ENCODE measurements at places on chromosomes 12 and 14.

GRCh38 chr14:47543459-47543858 is 131.9 kb downstream of the MDGA2 start:
- no peak for DNase-seq

DNA sequence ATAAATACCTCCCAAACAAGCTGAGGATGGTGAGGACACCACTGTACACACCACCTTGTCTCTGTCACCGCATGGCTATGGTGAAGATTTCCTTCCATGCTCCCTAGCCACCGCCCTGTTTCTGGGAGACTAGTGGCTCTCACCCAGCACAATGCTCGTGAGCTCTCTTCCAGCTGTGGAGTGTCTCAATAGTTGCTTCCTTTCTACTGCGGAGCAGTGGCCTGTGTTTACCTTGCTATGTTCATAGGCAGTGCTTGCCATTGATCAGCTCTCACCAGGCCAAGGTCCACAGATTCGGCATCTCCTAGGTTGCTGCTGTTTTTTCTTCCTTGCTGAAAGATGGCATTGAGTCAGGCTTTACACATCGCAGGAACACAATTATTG is 313.6 kb upstream of the RTL1 start:
- DNase-seq = no peak

DNA sequence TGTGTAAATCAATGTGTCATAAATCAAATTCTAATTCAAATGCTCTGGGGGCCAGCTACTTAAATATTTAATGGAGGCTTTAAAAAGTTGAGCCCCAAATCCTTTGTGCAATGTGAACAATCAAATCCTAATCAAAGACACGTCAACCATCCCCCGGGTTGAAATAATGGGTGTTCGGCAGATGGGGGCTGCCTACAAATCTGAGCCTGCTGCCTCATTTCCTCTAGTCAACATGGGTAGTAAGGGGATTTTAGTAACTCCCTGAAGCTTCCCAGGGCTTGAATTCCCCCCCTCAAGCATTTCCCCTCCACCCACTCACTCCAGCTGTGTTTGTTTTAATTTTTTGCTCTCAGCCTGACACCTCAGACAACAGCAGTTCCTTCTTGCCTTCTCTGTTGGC is 37.8 kb downstream of the SRRM4 start:
- no peak for DNase-seq

DNA sequence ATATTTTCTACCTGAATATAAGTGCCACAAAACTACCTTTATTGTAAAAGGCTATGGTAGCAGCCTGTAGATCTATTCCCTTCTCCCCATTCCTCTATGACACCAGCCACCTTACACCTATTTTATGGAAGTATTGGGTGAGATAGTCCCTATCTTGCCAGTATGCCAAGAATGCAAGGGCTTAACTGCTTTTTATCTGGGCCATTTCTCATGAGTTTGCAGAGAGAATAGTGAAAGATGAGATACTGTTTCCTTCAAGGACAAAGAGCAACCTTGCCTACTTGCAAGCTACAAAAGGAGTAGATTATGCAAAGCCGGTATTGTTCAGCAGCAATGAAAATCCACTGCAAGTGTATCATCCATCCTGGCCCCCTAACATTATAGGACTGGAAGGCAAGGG is 1775.6 kb upstream of the SEL1L start:
- DNase-seq = no peak

- DNase-seq = no peak
Observed at GRCh38 chr12:96155781-96156180, 38.4 kb upstream of the ELK3 start.

DNA sequence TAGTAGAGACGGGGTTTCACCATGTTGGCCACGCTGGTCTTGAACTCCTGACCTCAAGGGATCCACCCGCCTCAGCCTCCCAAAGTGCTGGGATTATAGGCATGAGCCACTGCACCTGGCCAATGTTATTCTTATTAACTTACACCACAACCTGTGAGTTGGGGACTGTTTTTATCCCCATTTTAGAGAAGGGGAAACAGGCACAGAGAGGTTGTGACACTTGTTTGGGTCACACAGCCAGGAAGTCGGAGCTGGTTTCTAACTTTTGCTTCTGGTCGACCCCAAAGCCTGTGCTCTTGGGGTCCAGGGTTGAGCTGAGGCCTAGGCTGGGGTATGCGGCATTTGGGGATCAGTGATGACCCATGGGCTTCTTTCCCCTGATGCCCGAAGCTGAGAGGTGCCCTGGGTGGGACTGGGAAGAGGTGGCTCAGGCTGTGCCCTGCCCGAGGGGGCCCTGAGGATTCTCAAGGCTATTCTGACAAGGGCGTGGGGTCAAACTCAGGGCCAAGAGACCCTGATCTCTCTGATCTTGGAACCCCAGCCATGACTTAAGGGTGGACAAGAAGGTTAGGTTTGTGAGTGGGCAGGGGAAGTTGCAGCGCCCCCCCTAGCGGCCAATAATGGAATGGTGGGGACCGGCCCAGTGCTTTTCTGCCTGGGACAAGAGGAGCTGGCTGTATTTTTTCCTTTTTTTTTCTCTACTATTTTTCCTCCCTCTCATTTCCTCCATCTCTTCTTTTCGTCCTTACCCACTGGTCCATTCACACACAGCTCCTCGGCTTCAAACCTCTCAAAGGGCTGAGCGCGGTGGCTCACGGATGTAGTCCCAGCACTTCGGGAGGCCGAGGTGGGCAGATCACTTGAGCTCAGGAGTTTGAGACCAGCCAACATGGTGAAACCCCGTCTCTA is 3.0 kb downstream of the SDSL start:
- peak; percentile 36 for DNase-seq

GRCh38 chr12:58914457-58914856 is 5.8 kb downstream of the LRIG3 start:
- no peak for DNase-seq

DNA sequence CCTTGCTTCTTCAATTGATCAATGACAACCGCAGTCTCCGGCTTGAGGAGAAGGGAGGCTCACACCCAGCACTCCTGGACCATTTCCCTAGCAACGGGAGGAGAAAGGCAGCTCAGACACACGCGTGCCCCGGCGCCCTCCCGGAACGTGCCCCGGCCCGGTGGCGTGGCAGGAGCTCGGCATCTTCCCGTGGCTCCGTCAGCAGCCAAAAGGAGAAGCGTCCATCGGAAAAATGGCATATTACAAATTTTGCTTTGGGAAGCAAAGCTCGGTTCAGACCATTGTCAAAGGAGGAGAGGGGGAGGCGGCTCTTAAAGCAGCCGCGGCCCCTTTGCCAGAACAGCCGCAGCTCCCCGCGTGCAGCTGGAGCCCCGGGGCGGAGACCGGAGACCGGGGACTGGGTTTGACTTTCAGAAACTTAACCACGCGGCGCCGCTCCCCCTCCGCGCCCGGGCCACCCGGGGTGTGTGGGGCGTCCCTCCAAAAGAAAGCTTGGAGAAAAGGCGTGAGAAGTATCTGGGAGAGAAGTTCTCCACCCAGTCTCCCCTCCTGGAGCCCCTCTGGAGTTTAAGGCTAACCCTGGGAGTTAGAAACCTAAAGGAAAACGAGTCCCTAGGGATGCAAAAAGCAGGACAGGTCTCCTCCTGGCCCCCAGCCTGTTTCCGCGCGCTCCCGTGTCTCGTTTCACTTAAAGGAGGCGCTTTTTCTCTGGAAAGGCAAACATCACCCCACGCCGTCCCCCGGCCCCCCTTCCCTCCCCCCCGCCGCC is 545 bp downstream of the PPFIA2 start:
- peak; percentile 45 for DNase-seq

- DNase-seq = no peak
Observed at GRCh38 chr14:99915305-99916090, 122.3 kb downstream of the EML1 start.

DNA sequence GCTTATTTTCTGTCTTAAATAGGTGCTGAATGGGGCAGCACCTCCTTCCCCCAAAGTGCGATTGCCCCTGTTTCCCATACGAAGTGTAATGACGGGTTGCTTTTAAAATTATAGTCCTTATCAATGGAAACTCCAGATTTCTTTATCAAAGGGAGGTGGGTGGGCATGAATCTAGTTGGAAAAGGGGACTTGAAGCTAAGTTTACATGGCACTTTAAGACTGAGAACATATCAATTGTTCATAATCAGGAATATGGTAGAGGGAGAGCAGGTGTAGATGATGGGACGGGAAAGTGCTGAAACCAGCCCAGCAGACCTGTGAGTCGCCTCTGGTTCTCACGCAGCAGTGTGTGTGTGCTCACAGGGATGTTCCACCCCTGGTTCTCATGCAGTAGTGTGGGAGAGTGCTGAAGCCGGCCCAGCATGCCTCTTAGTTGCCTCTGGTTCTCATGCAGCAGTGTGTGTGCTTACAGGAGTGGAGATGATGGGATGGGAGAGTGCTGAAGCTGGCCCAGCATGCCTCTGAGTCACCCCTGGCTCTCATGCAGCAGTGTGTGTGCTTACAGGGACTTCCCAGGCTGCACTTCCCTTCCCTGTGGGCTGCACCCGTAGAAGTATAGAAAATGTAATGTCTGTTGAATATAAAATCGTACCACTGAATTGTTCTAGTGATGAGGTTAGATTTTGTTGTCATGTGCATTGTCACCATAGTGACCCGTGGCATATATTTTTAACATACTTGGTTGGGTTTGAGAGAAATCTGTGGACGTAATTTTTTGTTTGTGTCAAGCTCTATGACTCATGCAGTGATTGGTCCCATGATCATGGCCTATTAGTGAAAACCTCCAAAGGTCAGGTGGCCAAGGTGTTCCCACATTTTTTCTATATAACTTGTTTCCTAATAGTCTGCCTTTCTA is 51.6 kb downstream of the GPATCH2L start:
- no peak for DNase-seq

DNA sequence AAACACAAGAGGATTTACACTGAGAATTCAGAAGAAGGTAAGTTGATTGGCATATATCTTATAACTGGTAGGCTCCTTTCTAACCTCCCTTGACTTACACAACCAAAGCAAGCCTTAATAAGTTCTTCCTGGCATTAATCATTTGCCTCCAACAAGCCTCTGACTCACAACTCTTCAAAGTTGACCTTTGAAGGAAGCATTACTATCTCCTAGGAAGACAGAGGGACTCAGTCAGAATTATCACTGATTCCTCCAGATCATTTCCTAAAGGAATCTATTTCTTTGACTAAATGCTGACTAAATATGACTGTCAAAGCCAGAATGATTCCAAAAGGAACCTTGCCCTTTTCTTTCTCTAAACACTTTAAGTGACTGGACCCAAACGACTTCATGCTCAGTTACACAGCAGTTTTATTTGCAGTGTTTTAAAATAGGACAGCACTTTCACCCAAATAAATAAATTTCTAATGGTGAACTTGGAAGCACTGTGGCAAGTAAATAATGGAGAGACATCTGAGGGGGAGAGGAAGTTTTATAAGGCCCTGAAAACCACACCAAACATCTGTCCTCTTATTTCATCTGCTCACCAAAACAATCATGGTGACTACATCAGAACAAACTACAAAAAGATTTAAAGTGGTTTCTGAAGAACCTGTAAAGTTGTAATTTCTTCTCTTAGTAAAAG is 128.2 kb downstream of the KLHL28 start:
- no peak for DNase-seq

DNA sequence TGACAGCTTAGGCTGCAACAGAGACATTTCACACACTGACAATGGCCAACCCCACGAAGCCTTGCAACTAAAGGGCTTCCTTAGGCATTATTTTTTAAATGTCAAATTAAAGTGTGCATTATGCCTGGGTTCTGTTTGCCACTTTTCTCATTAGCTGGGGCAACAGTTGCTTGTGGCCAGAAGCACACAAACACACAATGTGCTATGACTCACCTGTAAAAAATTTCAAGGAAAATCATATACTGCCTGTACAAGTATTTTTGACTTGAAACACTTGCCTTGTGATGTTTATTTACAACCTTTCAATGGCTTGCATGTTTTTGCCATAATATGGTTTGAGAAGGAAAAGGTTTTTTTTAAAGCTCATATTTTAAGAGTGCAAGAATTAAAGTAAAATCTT is 1.9 kb downstream of the NTN4 start:
- DNase-seq = no peak

Data from substantia nigra (tissue), 51 donors.